ENCODE measurements at places on chromosomes 3 and 15.

- DNase-seq: no peak
Observed at GRCh38 chr3:32584660-32585059, 14.0 kb upstream of the DYNC1LI1 start.

- DNase-seq: no peak
Observed at GRCh38 chr3:100537646-100538338, 45.4 kb downstream of the TMEM45A start.

- no peak for DNase-seq
Observed at GRCh38 chr3:118488732-118489131, 545.9 kb downstream of the IGSF11 start.

GRCh38 chr15:89366656-89367393 is 32.2 kb upstream of the POLG start:
- DNase-seq: no peak

- no peak for DNase-seq
Observed at GRCh38 chr15:29126208-29126536, 143.4 kb downstream of the NSMCE3 start.

DNA sequence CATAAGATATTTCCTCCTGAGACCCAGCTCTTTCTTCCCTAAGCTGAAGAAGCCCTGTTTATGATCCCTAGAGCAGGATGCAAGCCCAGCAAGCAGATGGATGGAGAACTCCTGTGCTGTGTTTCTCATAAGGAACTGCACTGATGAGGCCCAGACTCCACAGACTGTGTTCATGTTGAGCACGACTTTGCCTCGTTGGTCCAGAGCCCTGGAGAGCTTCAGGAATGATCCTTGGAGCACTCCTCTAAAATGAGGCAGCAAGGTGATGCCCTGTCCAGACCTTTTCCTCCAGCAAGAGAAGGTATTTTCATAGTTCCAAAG is 83.8 kb downstream of the MYLK start:
- DNase-seq: no peak

DNA sequence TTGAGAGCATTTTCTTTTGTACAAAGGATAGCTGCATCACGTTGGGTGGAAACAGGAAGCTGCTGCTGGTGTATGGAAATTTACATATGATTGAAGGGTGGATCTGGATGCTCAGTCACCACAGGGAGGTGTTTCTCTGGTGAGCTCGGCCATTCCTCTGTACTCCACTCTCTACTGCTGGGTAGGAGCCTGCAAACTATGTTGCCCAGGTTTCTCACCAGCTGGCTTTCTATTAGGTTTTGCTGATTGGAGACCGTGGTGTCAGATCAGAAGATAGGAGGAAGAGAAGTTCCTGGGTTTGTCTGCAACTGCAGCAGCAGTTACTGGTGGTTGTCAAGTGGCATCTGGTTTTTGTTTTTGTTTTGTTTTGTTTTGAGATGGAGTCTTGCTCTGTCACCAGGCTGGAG is 61.7 kb downstream of the TAMM41 start:
- DNase-seq: no peak

DNA sequence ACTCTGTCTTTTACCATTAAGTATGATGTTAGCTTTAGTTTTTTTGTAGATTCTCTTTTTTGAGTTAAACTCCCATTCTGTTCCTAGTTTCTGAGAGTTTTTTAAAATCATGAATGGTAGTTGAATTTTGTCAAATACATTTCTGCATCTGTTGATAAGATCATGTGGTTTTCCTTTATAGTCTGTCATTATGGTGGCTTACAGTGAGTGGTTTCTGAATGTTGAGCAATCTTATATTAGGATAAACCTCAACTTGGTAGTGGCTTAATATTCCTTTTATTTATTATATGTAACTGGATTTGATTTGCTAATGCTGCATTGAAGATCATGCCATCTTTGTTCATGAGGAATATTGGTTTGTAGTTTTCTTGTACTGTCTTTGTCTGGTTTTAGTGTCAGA is 34.8 kb downstream of the NEO1 start:
- no peak for DNase-seq

GRCh38 chr15:66580643-66581042 is 14.8 kb upstream of the LCTL start:
- peak; percentile 53 for DNase-seq

DNA sequence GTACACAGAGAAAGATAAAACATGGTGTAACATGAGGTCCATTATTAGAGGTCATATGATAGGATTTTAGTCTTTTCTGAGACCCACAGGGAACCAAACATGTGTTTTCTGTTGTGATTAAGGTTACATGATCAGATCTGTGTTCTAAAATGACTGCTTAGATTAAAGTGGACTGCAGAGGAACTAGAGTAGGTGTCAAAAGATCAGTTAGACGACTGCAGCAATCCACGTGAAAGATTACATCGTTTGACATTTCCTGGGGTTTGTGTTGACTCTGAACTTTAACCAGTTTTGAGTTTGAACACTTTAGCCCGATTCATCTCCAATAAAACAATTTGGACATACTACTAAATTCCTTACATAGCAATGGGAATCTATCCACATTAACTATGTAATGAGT is 5.1 kb downstream of the MIX23 start:
- no peak for DNase-seq

GRCh38 chr3:127770671-127771355 is 51.5 kb downstream of the MGLL start:
- no peak for DNase-seq

DNA sequence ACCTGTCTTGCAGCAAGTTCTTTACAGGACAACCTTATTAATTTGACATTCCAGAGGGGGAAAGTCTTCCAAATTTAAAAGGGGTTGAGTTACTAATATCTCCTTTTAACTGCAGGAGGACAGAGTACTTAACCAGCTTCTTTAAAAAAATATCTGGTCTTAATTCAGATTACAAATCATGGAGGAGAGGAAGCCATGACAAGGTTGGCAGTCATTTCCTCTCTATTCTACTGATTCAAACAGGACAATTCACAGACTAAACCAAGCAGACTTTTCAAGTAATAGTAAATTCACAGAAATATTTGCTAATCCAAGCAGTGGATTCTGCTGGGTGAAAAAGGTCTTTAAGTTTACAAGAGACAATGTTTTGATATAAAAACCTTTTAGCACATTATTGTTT is 185.3 kb downstream of the CFAP20DC start:
- no peak for DNase-seq

GRCh38 chr3:36444909-36445308 is 64.6 kb downstream of the STAC start:
- DNase-seq: peak; percentile 74

DNA sequence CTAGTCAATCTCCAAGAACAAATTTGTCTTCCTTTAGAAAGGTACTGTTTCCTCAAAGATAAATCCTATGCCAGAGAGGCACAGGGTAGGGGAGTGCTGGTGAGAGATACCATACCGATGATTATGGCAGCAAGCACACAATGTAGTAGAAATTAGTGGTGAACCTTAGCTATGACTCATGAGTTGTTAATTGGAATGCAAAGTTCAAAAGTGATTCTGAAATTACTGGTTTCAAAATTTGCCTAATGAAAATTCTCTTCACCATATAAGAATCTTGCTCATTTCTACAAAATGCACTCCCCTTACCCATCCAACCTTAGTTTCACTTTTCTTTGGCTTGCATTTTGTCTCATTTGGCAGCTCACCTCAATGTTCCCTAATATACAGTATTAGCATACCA is 139.5 kb upstream of the SLC2A2 start:
- DNase-seq: no peak

GRCh38 chr15:71201477-71201876 is 86.2 kb downstream of the THSD4 start:
- no peak for DNase-seq

DNA sequence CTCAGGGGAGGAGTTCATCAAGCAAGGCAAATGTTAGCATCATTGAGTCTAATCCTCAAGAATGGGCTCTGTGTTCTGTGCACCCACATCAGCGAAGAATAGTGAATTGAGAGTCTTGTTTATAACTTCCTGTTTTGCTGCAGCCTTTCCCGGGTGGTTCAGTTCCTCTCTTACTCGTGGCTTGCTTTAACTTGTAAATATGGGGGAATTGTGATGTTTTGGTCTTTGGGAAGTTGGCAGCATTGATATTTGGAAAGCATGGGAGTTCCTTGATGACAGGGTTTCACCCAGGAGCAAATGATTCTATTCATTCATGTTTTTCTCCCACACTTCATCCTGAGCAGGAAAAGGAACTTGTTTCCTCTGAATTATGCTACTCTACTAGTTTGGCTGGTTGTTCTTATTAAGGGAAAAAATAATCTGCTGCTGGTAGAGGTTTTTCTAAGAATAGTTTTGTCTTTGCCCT is 40.4 kb downstream of the GPD1L start:
- DNase-seq: no peak

- no peak for DNase-seq
Observed at GRCh38 chr3:125042725-125043406, 12.9 kb downstream of the HEG1 start.

DNA sequence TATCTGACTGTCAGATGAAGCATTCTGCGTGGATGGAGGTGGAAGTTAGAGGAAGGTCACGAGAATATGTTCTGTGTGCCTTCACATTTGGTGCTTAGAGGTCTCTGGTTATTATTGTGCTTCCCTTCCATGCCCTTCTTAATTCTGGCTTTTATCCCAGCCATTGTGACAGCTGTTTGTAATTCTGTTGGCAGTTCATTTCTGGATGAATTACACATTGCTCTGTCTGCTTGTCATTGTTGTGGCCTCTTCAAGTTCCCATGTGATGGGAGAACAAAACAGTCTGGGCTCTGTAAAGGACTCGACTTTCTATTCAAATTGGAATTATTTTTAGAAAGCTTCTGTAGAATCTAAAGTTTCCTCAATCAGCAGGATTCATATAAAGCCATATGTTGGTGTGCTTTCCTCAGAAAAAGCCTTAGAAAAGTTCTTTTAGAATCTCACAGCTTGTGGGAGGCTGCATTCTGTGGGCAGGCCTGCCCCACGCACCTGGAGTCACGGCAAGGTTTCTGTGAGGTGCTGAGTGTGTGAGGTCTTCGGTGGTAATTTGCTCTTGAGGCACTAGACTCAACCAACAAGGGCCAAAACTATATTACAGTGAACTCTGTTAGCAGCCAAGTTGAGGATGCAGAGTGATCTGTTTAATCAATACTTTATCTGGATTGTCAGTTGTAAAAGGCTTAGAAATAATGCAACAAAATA is 397.4 kb upstream of the AZI2 start:
- peak; percentile 4 for DNase-seq

- no peak for DNase-seq
Observed at GRCh38 chr3:149462581-149463011, 11.9 kb upstream of the TM4SF4 start.

GRCh38 chr3:1288805-1289494 is 196.1 kb downstream of the CNTN6 start:
- DNase-seq: no peak

GRCh38 chr3:114872050-114872449 is 275.0 kb downstream of the ZBTB20 start:
- DNase-seq: no peak

GRCh38 chr15:33243393-33243792 is 48.9 kb upstream of the FMN1 start:
- DNase-seq: peak; percentile 36

DNA sequence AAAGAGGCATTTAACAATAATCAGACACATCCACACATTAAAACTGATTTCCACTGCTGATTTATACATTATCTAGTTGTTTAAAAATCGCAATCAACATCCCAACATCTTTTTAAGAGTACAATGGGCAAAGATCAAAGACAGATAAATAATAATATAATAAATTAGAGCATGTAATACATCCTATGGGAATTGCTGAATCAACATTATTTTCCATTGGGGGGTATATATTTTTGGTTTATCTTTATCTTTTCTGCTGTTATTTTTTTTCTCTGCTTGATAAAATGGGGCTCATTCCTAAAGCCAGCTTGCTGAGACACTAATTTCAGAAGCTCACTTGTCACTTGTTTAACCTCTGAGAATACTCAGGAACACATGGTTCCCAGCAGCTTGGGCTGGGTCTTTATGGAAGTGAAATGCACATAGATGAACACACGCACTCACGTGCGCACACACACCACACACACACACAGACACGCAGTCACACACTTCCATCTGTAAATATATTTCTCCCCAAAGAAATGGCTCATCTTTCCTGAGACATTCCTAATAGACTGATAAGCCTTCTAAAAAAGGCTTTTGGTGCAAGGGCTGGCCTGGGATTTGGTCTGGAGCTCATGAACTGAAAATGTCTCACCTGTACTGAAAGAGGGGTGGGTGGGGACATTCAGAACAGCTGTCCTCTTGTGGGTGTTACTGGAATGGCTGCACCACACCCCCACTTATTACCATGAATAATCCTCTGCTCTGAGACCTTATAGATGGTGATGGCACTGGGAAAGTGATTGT is 3.5 kb upstream of the PPIB start:
- no peak for DNase-seq

- DNase-seq: peak; percentile 65
Observed at GRCh38 chr15:88450125-88450798, 16.9 kb downstream of the MRPL46 start.

- no peak for DNase-seq
Observed at GRCh38 chr15:29550834-29551465, 271.3 kb downstream of the TJP1 start.

DNA sequence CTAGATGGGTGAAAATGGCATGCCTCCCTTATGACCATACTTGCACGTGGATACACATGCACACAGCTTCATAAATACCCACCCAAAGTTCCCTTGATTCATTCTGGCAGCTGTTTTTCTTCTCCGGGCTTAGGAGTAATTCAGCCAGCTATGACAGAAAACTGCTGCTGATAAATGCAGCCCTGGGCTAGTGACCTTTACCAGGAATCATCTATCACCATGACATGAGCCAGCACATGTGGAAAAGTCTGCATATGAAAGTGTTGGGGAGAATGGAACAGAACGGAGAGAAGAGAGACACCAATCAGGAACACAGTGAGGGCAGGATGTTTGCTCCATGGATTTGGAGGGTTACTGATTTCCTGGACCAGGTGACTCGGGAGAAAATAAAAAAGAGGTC is 706.3 kb downstream of the PDCD6IP start:
- DNase-seq: no peak

DNA sequence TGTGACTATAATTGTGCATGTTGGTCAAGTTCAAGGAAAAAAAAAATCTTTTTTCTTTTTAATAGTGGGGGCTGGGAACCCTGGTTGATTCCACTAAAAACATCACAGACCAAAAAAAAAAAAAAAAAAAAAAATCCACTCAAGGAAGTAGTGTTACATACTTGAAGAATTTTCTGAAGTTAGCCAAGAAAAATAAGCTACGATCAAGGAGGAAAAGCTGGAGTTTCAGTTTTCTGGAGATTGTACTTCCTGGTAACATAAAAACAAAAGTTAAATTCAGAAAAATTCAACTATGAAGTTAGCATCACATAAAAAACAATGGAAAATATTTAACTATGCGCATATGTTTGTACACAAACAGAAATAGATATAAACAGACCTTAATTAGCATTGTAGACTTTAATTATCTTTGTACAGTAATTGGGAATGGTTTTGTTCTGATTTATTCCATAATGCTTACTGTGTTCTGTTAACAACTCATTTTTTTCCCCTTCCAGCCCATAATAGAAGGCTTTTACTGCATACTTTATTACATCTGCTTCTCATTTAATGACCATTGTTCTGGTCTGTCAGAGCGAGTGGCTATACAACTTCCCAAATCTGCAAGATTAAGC is 194.3 kb downstream of the RORA start:
- peak; percentile 84 for DNase-seq

GRCh38 chr3:154931484-154931883 is 148.6 kb upstream of the MME start:
- DNase-seq: peak; percentile 64
